ENCODE measurements at places on chromosomes 6 and 20. TPM values are rescaled to one million over a fixed set of nuclear protein-coding genes. Genes with fewer than 3 reads are reported as not detected.

Gene HLA-DRB1
- total RNA-seq = 39.3 TPM

Gene PCK1
- 272 TPM for total RNA-seq

Gene NMBR
- total RNA-seq = not detected

Gene TCP11
- total RNA-seq = not detected

DNA sequence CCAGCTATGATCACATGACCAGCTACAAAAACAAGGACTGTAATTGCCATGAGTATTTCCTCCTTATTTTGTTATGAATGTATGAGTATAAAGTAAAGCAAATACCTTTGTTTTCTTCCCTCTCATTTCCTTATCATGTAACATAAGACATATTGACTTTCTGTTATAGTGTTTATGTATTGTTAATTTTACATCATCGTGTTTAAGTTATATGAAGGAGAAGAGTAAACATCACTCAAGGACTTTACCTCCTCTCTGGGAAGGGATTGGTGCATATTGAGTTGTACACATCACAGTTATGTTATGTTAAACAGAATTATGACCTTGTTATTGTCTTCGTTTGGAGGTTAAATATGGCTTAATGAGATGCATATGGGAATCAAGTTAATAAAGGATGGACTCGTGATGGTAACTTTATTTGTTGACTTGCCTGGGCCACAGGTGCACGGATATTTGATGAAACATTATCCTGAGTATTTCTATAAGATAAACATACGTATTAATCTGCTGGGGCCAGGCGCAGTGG lies 57.3 kb upstream of the CNKSR3 start:
- no peak for DNase-seq

DNA sequence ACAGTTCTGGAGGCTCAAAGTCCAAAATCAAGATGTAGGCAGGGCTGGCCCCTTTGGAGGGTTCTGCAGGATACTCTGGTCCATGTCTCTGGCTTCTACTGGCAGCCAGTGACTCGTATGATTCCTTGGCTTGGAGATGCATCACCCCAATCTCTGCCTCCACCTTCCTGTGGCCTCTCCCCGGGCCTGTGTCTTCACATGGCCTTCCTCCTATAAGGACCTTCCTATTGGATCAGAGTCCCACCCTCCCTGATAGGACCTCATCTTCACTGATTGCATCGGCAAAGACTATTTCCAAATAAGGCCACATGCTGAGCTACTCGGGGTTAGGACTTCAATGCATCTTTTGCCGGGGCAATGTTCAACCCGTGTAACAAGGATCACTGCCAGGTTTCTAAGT lies 509.0 kb downstream of the CD83 start:
- no peak for DNase-seq

- no peak for DNase-seq
Observed at GRCh38 chr20:4134355-4134834, 119.0 kb upstream of the RNF24 start.

GRCh38 chr6:31265926-31266325 lies 6.0 kb downstream of the HLA-C start:
- no peak for DNase-seq

DNA sequence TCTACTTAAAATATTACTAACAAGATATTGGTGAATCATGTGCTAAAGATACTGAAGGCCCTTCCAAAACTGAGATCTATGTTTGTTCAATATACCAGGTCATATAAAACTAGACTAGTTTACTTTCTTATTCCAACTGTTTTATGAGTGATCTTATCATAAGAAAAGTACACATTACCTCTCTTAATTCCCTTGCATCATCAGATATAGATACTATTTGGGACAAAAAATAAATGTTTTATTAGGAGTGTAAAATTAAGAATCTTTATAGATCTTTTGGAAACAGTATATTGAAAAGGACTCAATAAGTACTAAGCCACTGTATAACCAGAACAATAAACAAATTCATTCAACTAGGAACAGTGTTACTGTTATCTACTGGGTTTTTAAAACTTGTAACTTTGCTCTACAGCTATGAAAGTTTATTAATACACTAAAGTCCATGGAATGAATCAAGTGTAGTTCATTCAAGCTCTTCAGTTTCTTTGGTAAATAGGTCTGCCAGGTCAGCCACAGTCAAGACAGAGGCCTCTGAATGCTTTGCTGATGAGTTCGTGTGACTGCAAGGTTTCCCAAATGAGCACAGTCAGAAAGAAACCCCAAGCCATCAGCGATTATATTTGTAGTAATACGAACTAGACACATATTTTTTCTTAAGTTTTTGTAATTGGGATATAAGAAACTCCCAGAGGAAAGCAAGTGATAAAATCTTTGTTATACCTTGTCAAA lies 71.8 kb upstream of the FBXO30 start:
- no peak for DNase-seq

GRCh38 chr20:50975701-50976330 lies 17.2 kb downstream of the MOCS3 start:
- no peak for DNase-seq

DNA sequence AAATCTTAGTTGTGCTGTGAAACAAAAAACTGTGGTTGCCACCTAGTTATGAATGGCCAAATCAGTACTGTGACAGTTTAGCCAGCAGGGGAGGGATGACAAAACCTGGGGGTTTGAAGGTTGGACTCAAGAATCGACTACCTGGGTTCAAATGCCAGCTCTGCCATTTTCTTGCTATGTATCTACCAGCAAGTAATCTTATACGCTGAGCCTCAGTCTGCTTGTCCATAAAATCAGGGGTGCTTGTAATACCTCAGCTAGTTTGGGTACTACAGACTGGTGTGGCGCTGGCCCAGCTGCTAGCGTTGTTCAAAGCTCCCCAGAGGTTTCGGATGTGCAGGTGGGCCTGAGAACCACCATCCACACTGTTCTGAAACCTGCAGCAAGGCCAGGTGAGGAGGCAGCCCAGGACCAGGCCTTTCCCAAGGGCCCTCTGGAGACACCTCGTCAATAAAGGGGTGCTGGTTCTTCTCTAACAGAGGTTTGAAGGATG lies 40.4 kb downstream of the TRAM2 start:
- DNase-seq = no peak

- no peak for DNase-seq
Observed at GRCh38 chr20:58225452-58226200, 2.8 kb downstream of the ANKRD60 start.

GRCh38 chr20:19609642-19610223 lies 148.3 kb upstream of the RIN2 start:
- DNase-seq = no peak

DNA sequence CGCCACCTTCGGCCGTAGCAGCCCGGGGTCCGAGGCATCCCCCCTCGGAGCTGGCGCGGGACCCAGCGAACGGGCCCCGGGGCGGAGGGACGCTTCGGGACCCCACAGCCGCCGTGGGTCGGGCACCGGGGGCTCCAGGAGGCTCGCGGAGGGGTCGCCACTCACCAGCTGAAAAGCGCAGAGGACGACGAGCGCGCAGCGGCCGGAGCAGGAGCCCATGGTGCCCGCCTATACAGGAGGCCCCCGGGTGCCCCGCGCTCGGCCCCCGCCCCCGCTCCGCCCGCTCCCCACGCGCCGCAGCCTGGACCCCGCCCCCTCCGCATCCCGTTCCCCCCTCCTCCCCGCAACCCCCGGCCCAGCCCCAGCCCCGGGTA lies at the start of gene NKAIN4:
NKAIN4 (minus strand) TSS at position 232 of the 374 bp plus-strand sequence; CDS start at position 219, 13 bp downstream.
- no peak for DNase-seq

DNA sequence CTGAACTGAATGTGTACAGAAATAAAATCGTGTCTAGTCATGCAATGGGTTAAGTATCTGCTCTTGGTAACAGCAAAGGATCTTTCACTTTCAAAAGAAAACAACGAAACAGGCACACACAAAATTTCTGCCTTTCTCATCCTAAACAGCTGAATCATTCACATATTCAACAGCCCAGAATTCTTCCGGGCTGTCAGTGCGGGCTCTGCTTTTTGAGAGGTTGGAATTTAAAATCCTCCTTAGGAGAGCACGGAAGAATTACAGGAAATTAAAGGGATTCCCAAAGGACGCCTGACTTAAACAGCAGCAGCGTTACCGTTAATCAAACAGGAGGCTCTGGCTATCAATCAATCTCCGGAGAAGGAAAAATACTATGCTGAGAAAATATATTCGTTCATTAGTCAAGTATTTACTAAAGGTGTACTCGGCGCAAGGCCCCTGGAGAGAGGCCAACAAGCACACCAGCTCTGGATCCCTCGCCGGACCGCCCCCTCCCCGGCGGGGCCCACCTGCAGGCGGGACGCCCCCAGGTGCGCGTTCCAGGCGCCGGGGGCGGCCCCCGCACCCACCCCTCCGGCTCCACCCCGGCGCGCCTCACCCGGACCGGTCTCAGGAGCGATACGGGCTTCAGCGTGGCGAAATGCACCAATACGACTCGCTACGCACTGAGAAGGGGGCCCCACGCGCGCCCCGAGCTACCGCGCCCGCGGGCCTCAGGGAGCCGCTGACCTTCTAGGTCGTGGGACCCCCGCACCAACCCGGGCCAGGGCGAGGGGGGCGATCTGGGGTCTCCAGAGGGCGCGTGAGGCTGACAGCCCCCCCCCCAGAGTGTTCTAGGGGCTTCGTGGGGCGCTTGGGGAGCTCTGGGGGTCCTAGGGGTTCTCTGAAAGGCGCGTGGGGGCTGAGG lies 1.0 kb downstream of the NAPB start:
- DNase-seq = peak; percentile 59

DNA sequence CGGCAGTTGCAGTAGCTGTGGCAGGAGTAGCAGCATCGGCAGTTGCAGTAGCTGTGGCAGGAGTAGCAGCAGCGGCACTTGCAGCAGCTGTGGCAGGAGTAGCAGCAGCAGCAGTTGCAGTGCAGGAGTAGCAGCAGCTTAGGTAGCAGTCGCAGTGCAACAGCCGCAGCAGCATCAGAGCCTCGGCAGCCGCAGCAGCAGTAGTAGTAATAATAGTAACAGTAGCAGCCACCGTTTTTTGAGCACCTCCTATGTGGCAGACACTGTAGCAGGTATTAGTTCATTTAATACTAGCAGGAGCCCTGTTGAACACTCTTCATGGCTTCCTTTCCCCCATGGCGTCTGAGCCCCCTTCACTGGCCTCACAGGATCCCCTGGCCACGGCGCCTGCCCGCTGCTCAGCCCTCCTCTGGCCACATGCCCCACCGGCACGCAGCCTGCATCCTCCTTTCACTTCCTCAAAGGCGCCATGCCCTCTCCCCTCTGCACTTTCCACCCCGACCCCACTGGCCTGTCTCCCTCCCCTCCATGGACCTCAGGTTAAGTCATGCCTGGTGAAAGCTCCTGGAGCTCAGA lies 19.1 kb upstream of the IRF4 start:
- no peak for DNase-seq

GRCh38 chr6:34536251-34536958 lies 19.7 kb downstream of the SPDEF start:
- peak; percentile 73 for DNase-seq

GRCh38 chr6:163253556-163254213 lies 160.8 kb upstream of the QKI start:
- DNase-seq = no peak

- peak; percentile 75 for DNase-seq
Observed at GRCh38 chr20:50982363-50982762, 23.7 kb downstream of the MOCS3 start.

GRCh38 chr6:13172291-13172690 lies 156.0 kb downstream of the TBC1D7 start:
- no peak for DNase-seq

DNA sequence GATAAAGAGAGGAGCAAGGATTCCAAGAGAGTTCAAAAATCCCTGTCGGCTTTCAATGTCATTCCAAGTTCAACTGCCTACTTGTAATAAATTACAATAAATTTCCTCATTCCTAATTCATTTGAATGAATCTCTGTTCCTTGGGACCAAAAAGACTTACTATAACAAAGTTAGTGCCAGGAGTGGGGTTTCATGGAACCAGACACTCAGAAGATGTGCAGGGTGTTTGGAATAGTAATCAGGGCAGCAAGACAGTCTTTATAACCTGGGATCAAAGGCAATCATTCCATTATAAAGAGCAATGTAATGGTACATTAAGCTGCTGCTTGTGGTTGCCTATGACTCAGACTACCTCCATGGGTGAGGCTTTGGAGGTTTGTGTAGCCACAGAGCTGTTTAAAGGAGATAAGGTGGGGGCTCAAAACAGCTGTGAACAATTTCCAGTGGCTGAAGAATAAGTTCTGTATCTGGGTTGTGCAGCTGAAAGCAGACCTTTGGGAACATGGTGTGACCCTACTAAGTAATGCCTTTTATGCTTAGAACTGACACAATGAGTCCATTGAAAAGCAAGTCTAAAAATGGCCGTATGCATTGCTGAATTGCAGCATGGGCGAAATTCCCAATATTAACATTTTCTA lies 159.9 kb downstream of the LINC00237 start:
- DNase-seq = no peak

- no peak for DNase-seq
Observed at GRCh38 chr6:568085-568484, 88.8 kb downstream of the HUS1B start.

DNA sequence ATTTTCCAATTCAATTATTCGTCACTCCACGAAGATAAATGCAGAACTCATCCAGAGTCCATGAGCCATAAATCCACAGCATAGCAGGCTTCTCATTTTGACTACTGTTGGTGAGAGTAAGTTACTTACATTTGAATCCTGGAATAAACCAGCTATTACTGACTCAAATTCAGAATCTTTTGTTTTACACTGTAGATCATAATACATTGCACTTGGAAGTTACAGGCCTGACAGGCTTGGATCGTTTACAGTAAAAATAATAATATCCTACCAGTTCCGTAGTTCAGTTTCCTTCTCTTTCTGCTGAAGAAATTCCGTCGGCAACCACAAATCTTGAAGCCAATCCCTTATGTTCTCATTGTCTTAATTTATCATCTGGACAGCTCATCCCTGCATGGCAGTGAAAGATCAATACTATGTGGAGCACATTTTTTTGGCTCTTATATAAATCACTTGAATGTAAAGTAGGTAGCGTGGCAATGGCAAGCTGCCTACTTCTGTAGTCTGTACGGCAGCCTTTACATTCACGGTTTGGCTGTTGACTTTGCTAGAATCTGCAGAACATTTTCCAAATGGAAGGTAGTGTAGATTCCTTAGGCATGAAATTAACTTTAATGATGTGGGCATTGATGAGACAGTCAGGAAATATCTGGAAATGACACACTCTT lies 142.9 kb downstream of the WDR27 start:
- DNase-seq = no peak

DNA sequence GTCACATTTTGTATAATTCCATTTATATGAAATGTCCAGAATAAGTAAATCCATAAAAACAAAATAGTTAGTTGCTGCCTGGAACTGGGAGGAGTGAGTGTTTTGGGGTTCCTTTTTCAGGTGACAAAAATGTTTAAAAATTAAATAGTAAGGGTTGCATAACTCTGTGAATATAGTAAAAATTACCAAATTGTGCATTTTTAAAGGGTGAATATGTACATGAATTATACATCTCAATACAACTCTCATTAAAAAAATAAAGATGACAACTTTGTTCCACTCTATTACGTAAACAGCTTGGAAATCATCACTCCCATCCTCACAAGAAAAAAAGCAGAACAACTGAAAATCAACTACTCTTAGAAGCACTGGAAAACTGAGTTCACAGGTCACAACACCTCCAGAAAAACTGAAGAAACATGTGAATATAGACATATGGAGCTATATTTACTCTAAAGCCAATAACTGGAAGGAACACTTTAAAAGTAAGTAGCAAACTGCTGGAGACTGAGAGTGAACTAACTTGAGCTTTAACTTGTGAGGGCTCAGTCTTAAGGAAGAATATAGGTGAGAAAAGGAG lies 40.0 kb downstream of the RANBP9 start:
- no peak for DNase-seq

- no peak for DNase-seq
Observed at GRCh38 chr6:151617539-151617938, 123.7 kb downstream of the CCDC170 start.

All from colonic mucosa (tissue), 4 donors.